ENCODE measurements at places on chromosomes 5 and 9.

DNA sequence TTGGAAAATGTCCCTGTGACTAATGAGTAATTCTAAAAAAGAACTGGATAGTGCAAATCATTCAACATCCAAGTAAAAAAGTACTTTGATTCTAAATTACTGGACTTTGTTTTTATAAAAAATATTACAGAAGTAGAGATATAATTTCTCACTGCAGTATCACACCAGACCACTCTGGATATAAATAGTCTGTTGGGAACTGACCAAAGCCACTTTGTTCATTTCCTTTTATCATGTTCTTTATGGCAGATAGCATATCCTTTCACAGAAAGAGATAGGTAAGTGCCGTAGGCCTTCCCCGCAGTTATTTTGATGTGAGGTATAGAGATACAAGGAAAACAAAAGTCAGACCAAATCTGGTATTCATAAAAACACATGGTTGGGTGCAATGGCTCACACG lies 827.4 kb upstream of the GRAMD2B start:
- DNase-seq = no peak

- DNase-seq = no peak
These were observed 31.2 kb upstream of the OTP start for GRCh38 chr5:77669677-77670076.

- no peak for DNase-seq
These were observed 445.2 kb upstream of the GRAMD2B start for GRCh38 chr5:125978015-125978414.

GRCh38 chr9:77712533-77713130 lies 64.5 kb upstream of the GNA14 start:
- no peak for DNase-seq

DNA sequence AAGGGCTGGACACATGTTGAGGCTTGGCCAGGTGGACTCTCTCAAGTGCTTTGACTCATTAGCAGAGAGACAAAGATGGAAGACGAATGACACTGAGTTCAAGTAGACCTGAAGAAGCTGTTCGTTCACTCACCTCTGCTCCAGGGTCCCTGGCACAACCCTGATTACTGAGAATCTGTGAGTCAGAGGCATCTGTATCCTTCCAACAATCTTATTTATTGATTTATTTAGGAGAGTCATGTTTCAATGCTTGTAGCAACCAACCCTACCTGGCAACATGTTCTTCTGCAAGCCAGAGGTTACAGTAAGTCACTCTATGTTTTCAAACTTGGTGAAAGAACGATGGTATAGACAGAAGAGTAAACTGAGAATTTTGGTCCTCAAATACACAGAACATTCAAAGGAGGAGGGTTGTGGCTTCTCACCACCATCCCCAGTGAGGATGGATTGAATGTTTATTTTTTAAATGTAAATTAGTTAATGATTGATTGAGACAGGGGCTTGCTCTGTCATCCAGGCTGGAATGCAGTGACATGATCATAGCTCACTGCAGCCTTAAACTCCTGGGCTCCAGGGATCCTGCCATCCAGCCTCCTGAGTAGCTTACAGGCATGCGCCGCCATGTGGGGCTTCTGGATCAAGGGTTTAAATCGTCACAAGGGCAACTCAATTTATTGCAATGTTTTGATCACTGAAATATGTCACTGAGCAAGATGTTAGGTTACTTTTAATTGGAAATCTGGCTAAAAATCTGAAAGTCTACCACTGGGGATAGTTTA lies 55.7 kb upstream of the CARTPT start:
- DNase-seq = no peak

- DNase-seq = no peak
These were observed 3.0 kb upstream of the ASB6 start for GRCh38 chr9:129644902-129645301.

- DNase-seq = no peak
These were observed 299.2 kb downstream of the EDIL3 start for GRCh38 chr5:84085387-84086041.

DNA sequence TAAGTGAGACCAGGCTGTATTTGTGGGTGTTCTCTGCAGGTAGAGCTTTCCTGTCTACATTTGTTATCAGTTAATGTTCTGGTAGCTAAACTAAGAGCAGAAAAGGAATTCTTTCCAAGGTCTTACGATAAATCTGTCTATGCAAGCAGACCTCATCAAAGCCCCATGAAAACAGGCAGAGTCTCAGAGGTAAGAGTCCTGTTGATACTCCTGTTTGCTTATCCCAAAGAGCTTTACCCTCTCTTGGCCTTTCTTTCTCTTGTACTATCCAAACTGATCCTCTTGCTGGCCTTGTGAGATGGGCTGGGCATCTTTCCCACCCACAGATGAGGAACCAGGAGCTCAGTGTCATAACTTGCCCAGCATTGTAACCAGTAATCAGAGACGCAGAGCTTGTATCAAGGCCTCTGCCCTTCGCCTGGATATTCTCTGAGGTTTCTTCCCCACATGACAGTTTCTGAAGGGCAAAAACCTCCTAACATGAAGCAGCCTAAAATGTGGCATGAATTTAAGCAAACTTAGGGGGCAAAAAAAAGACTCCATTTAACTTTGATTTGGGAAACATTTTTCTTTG lies 33.5 kb downstream of the PRKACG start:
- DNase-seq = no peak

- DNase-seq = peak; percentile 15
These were observed 57.8 kb downstream of the TTC39B start for GRCh38 chr9:15249042-15249818.

- DNase-seq = no peak
These were observed 287.4 kb downstream of the GLIS3 start for GRCh38 chr9:4012441-4012840.

- no peak for DNase-seq
These were observed 209.7 kb downstream of the ARHGEF28 start for GRCh38 chr5:73835726-73836125.

- DNase-seq = no peak
These were observed 195.5 kb downstream of the TMEM167A start for GRCh38 chr5:82881571-82882174.

All from head of caudate nucleus (tissue), 42 donors.